ENCODE measurements at places on chromosomes 1 and 21.

DNA sequence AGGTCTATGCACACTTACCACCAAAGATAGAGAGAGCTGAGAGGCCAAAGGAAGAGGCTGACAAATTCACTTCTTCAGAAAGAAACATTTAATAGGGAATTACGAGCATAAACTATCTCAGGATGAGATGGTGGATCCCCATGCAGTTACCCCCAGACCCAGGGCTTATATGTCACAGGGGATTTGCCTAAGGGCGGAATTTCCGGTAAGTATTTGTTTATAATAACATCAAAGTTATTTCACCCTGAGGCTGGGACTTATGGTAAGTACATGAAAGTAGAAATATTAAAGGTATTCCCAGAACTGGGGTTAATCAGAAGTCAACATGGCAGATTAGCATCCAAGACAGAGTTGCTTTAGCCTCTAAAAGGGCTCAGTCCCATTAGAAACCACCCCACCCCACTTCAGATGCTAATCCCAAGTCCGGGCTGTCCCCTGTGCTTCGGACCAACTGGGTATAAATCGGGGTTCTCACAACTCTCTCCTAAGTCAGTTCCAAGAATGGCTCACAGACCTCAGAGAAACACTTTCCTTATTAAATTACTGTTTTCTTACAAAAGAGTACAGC is 247.4 kb upstream of the ZP4 start:
- no peak for DNase-seq

GRCh38 chr1:223146745-223147144 is 3.7 kb upstream of the TLR5 start:
- no peak for DNase-seq

GRCh38 chr1:151984313-151984956 is 9.2 kb downstream of the S100A10 start:
- no peak for DNase-seq

DNA sequence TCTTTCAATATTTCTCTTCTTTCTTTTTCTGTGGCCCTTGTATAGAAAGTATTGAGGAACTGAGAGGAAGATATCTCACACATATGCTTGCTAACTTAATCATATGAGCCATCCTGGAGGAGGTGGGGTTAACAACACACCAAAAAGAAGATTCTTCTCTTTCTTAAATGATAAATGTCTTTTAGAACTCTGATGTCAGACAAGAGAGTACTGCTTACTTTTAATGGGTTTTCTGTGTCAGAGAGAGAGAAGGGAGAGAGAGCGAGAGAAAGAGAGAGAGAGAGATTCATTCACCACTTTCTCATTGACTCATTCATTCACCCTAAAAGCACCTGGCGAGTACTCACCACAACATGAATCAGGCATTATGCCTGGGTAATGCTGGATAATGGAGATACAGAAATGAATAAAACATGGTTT is 250.3 kb upstream of the SGIP1 start:
- DNase-seq = no peak

All from retina (tissue), 1 donor.